Stimulated activated CD8-positive, alpha-beta memory T cell treated with anti-CD3 and anti-CD28 coated beads, Interleukin-7, amount 100 ng/mL, for 24 hours (primary cell): ENCODE measurements at places on chromosomes 3 and 15.

DNA sequence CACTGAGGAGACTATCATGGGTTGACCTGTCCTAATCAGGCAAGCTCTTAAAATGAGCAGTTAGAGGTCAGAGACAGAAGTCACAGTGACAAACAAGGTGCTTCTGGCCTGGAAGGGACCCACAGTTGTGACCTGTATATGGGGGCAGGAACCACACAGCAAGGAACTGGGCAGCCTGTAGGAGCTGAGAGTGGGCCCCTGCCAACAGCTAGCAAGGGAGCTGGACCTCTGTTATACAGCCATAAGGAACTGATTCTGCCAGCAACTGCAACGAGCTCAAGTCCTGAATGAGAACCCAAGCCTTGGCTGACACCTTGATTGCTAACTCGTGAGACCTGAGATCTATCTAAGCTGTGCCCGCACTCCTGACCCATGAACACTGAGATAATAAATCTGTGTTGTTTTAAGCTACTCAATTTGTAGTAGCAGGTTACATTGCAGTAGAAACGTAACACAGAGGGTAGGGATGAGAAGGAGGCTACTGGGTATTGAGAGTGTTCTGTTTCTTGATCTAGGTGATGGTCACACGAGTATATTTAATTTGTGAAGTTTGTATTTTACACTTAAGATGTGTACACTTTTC, 44.5 kb upstream of the MAGI1 start:
- no peak for DNase-seq

DNA sequence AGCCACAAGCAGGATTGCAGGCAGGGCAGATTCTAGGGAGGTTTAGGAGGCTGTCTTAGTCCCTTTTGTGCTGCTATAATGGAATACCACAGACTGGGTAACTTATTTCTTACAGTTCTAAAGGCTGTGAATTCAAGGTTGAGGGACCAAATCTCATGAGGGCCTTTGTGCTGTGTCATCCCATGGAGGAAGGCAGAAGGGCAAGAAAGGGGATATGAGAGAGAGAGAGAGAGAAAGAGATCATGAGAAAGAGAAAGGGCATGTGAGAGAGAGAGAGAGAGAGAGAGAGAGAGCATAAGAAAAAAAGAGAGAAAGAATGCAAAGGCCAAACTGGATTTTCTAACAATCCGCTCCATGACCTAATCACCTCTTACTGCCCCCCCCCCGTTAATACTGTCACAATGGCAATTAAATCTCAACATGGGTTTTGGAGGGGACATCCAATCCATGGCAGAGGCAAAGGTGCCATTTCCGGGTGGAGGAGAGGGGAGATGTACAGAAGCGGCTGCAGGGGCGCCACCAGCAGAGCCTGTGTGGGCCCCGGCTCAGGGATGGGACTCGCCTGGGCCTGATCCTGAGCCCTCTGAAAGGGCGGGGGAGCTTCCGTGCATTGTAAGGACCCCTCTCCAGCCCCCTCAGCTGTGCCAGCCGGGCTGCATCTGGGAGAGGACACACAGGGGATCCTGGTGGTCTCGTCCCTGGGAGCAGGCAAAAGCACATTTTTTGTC, 20.5 kb downstream of the MRPS11 start:
- no peak for DNase-seq

- DNase-seq: no peak
Measured at GRCh38 chr15:78265752-78266224, 1.4 kb downstream of the DNAJA4 start.

DNA sequence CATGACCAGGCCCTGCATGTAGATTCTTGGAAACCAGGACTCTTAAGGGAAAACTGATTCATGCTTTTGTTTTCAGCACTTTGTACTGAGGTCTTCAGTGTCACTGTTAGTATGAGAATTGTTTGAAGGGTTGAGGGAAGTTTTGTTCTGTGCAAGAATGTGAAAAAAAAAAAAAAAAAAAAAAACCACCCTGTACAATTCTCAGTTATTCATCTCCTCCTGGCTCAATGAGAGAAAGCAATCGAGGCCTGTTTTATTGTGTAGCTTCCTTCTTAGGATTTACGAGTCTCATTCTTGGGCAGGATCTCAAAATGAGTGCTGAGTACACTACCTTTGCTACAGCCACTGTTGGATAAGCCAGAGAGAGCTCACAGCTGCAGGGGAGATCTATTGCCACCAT, 469.5 kb downstream of the CNTN4 start:
- no peak for DNase-seq

GRCh38 chr3:119257111-119257510, 16.4 kb upstream of the B4GALT4 start:
- no peak for DNase-seq

DNA sequence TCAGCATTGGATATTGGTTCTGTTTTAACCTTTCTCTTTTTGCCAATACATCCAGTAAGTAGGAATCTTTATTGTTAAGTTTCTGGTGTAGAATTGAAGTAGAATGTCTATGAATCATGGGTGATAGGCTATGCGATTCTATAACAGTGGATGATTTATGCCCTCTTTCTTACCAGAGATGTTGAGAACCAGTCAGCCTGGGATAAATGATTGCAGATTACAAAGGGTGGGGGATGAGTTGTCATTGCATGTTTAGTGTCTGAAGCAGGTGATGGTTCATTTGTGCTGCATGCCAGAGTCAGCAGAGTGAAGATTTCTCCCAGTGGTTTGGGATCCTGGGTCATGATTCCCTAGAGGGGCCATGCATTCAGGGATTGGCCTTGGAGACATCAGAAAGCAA, 14.3 kb downstream of the RETNLB start:
- DNase-seq: no peak

DNA sequence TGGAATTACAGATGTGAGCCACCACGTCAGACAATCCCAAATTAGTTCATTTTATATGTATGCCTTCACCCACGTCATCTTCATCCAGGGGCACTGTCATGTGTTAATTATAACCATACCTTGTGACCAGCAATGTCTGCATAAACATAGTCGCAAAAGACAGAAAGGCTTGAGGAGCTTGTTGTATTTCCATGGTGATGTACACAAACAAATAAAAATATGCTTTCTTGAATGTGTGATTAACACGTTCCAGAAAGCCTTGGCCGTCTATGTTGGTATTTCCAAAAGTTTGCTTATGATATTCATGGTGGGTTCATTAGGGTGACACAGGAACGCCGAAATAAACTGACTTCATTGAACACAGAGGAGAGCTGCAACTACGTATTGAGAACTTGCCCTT, 524.7 kb upstream of the ZNF717 start:
- DNase-seq: no peak

DNA sequence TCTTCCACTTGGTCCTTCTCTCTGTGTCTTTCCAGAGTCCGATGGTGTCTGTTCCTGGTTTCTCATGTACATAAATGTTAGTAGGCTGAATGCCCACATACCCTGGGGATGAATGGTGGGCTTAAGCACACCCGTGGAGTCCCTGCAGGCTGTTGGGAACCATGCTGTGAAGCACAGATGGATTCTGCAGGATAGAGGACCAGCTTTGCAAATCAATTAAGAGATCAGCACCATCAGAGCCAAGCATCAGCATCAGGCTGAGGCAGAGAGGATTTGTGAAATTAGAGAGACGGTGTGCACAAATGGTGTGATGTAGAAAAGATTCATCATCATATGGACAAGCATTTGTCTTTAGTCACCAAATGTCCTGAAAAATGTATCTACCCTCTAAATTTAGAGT, 127.1 kb downstream of the SV2B start:
- DNase-seq: no peak

GRCh38 chr3:45915518-45916231, 27.6 kb upstream of the CXCR6 start:
- peak; percentile 63 for DNase-seq

GRCh38 chr3:115218859-115219258, 71.8 kb upstream of the ZBTB20 start:
- no peak for DNase-seq

DNA sequence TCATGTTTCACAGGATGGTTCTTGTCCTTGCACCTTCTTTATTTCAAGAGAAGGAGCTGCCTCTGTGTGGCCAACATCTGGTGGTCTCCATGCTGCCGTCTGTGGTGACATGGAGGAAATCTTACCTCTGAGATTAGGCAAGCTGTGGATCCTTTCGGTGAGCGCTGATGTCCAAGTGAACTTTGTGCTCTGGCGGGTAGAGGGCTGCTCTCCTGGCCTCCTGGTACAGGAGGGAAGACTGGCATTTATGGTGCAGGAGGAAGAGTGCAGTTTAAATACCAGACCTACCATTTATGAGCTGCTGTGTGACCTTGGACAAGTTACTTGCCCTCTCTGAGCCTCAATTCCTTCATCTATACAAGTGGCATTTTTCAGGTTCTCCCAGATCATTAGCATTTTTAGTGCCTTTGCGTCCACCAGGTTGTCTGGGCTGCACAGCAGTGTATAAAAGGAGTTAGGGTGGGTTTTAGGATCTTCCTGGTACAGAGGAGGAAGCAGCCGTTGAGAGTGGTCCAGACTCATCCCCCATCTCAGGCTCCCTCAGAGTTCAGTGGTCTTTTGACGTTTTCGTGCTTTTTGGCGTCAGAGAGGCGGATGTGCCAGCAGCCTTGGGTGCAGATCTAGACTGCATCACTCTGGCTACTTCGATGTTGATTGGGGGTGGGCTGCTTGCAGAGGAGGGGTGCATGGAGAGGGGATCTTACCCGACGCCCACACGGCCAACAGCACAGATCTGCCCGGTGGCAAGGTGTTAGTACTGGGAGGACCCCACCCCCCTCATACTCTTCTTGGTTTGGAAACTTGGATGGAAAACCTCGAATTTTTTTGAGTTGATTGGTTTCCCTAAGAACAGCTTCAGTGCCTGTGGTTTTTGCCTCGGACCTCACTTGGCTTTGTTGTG, 162.2 kb downstream of the ITPR1 start:
- no peak for DNase-seq
